ENCODE measurements at places on chromosomes 12 and 14. TPM values are rescaled to one million over a fixed set of nuclear protein-coding genes. Genes with fewer than 3 reads are reported as not detected.

DNA sequence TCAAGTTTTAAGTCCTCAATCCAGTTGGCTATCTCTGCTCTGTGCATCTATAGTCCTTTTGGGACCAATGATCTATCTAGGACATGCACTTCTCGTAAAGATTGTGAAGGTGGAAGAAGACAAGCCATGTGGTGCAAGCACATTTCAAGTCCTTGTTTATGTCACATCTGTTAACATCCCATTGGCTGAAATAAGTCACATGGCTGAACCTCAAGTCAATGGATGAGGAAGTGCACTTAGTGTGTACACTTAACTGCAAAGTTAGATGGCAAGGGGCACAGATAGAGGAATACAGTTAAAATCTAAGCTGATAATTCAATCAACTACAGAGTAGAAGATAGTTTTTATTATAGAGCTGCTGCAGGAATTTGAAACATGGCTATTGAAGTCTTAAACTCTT is 362.8 kb upstream of the TBX3 start:
- H3K4me3 ChIP-seq, result no peak overlapping the region
- H3K4me1 ChIP-seq, result no peaks in the 10 kb centered on the region
- no peak overlapping the region for H3K27ac ChIP-seq
- H3K36me3 ChIP-seq, result no peaks in the 10 kb centered on the region

DNA sequence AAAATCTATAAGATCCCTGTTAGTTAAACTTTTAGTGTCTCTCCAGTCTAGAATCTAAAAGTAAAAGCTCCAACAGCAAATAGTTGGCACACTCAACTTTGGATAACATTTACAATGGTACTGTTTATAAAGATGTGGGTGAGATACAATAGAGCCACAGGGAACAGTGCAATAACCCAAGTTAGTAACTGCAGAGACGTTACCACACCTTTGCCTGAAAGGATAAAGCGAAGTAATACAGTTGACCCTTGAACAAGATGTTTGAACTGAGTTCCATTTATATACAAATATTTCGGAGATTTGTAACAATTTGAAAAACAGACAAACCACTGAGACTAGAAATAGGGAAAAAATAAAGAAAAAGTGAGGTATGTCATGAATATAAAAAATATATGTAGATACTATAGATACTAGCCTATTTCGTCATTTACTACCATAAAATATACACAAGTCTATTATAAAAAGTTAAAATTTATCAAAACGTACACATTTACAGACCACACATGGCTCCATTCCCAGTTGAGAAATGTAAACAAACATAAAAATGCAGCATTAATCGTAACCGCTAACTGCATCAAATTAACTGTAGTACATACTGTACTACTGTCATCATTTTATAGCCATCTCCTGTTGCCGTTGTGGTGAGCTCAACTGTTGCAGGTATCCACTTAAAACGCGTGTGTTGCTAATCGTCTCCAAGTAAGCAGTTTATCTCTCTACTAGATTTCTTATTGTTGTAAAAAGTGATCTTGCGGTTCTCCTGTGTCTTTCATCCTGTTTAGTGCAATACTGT is 56.5 kb upstream of the HIF1A start:
- no peak for DNase-seq
- no peaks in the 10 kb centered on the region for H3K27me3 ChIP-seq
- no peak overlapping the region for H3K27ac ChIP-seq

- no peak overlapping the region for H3K4me3 ChIP-seq
- no peaks in the 10 kb centered on the region for H3K36me3 ChIP-seq
- H3K4me1 ChIP-seq, result no peaks in the 10 kb centered on the region
- H3K27ac ChIP-seq, result no peak overlapping the region
Measured at GRCh38 chr12:42015051-42015461, 129.6 kb downstream of the GXYLT1 start.

GRCh38 chr12:116156614-116157013 is 120.9 kb downstream of the MED13L start:
- H3K27ac ChIP-seq, result no peak overlapping the region
- peaks cover 11% of the 10 kb centered on the region for H3K4me1 ChIP-seq
- H3K4me3 ChIP-seq, result no peak overlapping the region

DNA sequence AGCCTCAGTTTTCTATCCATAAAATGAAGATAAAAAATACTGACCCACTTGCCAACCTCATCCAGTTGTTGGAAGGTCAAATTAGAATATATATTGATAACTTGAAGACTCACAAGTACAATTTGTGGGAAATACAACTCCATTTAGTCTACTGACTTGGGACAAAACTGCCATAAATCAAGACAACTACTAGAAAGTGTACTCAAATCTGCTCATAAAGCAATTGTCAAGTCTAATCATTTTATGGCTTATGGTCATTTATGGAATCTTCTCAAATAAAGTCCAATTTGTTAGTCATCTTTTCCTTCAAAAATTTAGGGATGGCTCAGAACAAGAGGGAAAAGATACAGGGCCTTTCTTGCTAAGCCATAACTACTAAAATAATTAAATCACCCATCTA is 7.0 kb downstream of the BTG1 start:
- DNase-seq, result no peak
- no peak overlapping the region for H3K27ac ChIP-seq
- H3K4me3 ChIP-seq, result no peak overlapping the region
- no peaks in the 10 kb centered on the region for H3K36me3 ChIP-seq

- no peaks in the 10 kb centered on the region for H3K36me3 ChIP-seq
- no peaks in the 10 kb centered on the region for H3K27me3 ChIP-seq
- DNase-seq, result no peak
- no peak overlapping the region for H3K4me3 ChIP-seq
Measured at GRCh38 chr14:50038398-50039119, 77.8 kb downstream of the VCPKMT start.

DNA sequence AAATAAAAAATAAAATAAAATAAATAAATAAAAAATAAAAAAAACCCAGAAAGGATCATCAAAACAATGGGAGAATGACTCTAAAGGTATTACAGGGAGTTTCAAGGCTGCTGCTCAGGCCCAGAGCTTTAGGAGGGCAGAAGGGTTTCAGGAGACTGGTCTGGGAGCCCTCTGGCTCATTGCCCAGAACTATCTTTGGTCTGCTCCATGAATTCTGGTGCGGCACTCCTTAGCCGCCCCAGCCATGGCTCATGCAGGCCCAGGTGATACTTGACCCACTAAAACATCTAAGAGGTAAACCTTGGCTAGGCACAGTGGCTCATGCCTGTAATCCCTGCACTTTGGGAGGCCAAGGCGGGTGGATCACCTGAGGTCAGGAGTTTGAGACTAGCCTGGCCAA is 14.7 kb upstream of the TMED10 start:
- no peaks in the 10 kb centered on the region for H3K4me1 ChIP-seq
- H3K27me3 ChIP-seq, result no peaks in the 10 kb centered on the region
- H3K4me3 ChIP-seq, result no peak overlapping the region
- peak; percentile 39 for DNase-seq
- H3K36me3 ChIP-seq, result no peaks in the 10 kb centered on the region

GRCh38 chr12:120646044-120646443 is 5.6 kb downstream of the CABP1 start:
- H3K4me1 ChIP-seq, result peaks cover 36% of the 10 kb centered on the region
- DNase-seq, result no peak
- no peak overlapping the region for H3K27ac ChIP-seq
- H3K36me3 ChIP-seq, result no peaks in the 10 kb centered on the region

DNA sequence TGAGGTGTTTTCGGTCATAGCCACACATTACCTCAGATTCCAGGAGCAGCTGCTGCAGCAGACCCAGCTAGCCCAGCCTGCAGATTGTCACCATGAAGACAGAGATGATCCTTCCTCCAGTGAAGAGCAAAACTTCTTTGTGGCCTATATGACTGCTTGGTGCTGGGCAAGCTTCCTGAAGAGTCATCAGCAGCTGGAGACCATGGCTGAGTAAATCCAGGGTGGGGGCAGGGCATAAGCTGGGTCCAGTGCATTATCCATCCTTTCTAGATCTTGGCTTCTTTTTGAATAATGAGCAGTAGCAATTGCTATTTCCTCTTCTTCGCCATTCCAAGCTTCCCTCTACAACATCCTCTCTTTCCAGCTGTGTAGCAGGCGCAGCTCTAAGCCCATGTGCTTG is 373.1 kb upstream of the DDHD1 start:
- no peaks in the 10 kb centered on the region for H3K4me1 ChIP-seq
- H3K27ac ChIP-seq, result no peak overlapping the region

- no peak overlapping the region for H3K27ac ChIP-seq
- no peak for DNase-seq
- H3K4me1 ChIP-seq, result no peaks in the 10 kb centered on the region
- no peaks in the 10 kb centered on the region for H3K27me3 ChIP-seq
Measured at GRCh38 chr12:96091833-96092232, 56.4 kb upstream of the LTA4H start.

- no peak overlapping the region for H3K4me3 ChIP-seq
- no peaks in the 10 kb centered on the region for H3K4me1 ChIP-seq
- no peaks in the 10 kb centered on the region for H3K36me3 ChIP-seq
Measured at GRCh38 chr14:105039458-105040205, 18.7 kb upstream of the CDCA4 start.

GRCh38 chr12:12705838-12706520 is 10.0 kb upstream of the GPR19 start:
- DNase-seq, result no peak
- H3K4me1 ChIP-seq, result no peaks in the 10 kb centered on the region

GRCh38 chr14:86501611-86502010 is 971.7 kb downstream of the FLRT2 start:
- no peak overlapping the region for H3K4me3 ChIP-seq
- no peak overlapping the region for H3K27ac ChIP-seq
- no peaks in the 10 kb centered on the region for H3K27me3 ChIP-seq
- H3K36me3 ChIP-seq, result no peaks in the 10 kb centered on the region
- no peak for DNase-seq

DNA sequence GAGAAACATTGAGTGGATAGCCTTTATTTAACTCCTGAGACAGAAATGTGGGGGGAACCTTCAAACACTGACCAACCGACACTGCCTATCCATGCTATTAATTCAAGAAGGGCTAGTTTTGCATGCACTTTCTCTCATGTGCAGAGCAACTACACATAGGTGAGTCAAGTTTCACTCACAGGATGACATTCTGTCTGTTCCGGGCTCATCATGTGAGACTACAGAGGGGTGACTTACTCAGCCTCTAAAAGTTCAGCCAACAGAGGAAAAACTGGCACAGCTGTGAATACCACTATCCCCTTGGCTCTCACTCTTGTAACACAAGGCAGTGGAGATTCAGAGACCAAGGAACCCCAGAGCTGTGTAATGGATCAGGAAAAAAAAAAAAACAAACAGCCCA is 13.3 kb downstream of the BEST3 start:
- peaks cover 11% of the 10 kb centered on the region for H3K4me1 ChIP-seq
- no peak overlapping the region for H3K27ac ChIP-seq
- no peak overlapping the region for H3K4me3 ChIP-seq
- no peaks in the 10 kb centered on the region for H3K27me3 ChIP-seq

- H3K27me3 ChIP-seq, result no peaks in the 10 kb centered on the region
- no peak for DNase-seq
- H3K36me3 ChIP-seq, result no peaks in the 10 kb centered on the region
Measured at GRCh38 chr12:3536096-3536875, 45.3 kb downstream of the PRMT8 start.

GRCh38 chr12:25730489-25731349 is 177.6 kb upstream of the LMNTD1 start:
- H3K27me3 ChIP-seq, result no peaks in the 10 kb centered on the region
- no peaks in the 10 kb centered on the region for H3K36me3 ChIP-seq
- no peak overlapping the region for H3K4me3 ChIP-seq
- no peak for DNase-seq

DNA sequence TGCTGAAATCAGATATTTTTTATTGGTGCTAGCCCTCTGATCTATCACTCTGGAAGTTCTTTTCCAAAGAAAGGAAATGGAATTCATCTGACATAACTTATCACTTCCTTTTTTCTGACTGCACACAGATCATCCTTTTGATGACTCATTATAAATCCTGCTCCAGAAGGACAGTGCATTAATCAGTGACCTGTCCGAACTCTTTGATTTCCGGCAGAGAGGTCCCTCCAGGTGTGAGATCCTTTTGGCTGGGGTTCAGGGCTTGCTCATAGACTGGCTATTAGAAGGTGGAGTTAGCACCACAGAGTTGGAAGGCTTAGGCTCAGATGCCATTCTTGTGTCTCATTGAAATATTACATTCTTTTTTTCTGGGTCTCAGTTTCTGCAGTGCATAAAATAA is 328.2 kb downstream of the ZFP36L1 start:
- H3K27ac ChIP-seq, result no peak overlapping the region
- no peaks in the 10 kb centered on the region for H3K27me3 ChIP-seq
- H3K4me3 ChIP-seq, result no peak overlapping the region
- H3K4me1 ChIP-seq, result peaks cover 33% of the 10 kb centered on the region

GRCh38 chr12:16726879-16727278 is 120.9 kb upstream of the LMO3 start:
- no peak overlapping the region for H3K4me3 ChIP-seq
- H3K27me3 ChIP-seq, result no peaks in the 10 kb centered on the region
- no peaks in the 10 kb centered on the region for H3K36me3 ChIP-seq
- H3K27ac ChIP-seq, result no peak overlapping the region

- H3K27me3 ChIP-seq, result no peaks in the 10 kb centered on the region
- H3K4me1 ChIP-seq, result no peaks in the 10 kb centered on the region
- DNase-seq, result no peak
- no peaks in the 10 kb centered on the region for H3K36me3 ChIP-seq
- H3K4me3 ChIP-seq, result no peak overlapping the region
Measured at GRCh38 chr12:94001691-94002090, 146.7 kb upstream of the PLXNC1 start.

- no peaks in the 10 kb centered on the region for H3K27me3 ChIP-seq
- DNase-seq, result no peak
- no peak overlapping the region for H3K27ac ChIP-seq
- no peak overlapping the region for H3K4me3 ChIP-seq
- no peaks in the 10 kb centered on the region for H3K36me3 ChIP-seq
Measured at GRCh38 chr12:106902053-106902452, 53.7 kb upstream of the TMEM263 start.

The KLRB1 gene
- 0.19 TPM for polyA plus RNA-seq

The CLEC1B gene
- not detected for polyA plus RNA-seq

The B3GNT4 gene
- 0.27 TPM for polyA plus RNA-seq

The MBIP gene
- polyA plus RNA-seq, result 5.2 TPM

The PIK3C2G gene
- not detected for polyA plus RNA-seq

The CAPZA3 gene
- polyA plus RNA-seq, result not detected

The KCNK10 gene
- 0.07 TPM for polyA plus RNA-seq

The CCDC196 gene
- polyA plus RNA-seq, result not detected

The MYO1H gene
- polyA plus RNA-seq, result 0.28 TPM

Data from heart left ventricle (tissue), 16 donors.